ENCODE measurements at places on chromosomes 4 and X. TPM values are rescaled to one million over a fixed set of nuclear protein-coding genes. Genes with fewer than 3 reads are reported as not detected.

MXD4 gene
- 55.2 TPM for polyA plus RNA-seq

SPIN2B gene
- 14.7 TPM for polyA plus RNA-seq

IL15 gene
- polyA plus RNA-seq = 3.1 TPM

PPAT gene
- 4.9 TPM for polyA plus RNA-seq

CYLC1 gene
- polyA plus RNA-seq = not detected

FAM47E gene
- polyA plus RNA-seq = 1.7 TPM

HSFX3 gene
- polyA plus RNA-seq = not detected

ADGRG2 gene
- polyA plus RNA-seq = 2.4 TPM

CCDC160 gene
- 0.20 TPM for polyA plus RNA-seq

DIPK2B gene
- polyA plus RNA-seq = 12.8 TPM

DNA sequence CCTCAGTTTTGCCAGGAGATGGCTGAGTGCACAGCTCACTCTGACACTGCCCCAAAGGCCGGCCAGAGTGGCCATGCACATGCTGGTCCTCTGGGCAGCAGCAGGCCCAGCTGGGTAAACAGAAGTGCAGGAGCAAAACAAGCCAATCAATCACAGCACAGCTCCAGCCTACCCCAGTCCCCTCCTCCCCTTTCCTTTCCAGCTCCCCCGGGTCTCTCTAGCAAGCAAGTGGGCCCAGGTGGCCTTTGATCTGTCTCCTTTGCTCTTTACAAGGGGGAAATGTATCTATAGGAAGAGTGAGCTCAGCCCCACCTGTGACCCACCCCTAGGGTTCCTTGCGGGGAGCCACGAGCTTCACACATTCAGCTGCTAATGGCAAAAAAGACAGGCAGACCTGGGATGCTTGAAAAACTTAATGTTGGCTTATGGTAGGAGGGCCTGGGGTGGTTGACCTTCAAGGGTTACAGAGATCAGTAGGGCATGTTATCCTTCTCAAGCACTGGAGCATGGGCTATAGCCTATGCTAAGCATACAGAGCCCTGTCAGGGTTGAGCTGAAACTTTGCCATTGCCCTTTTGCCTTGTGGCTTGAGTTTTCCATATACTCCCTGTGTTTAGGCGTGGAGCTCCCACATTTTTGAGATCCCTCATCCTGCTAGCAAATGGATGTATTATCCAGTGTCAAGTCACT, 57.8 kb upstream of the PLAC1 start:
- no peak for DNase-seq

- no peak for DNase-seq
Measured at GRCh38 chr4:104489731-104490095, 5.0 kb downstream of the CXXC4 start.

- DNase-seq = no peak
Measured at GRCh38 chr4:154035341-154035740, 246.5 kb upstream of the SFRP2 start.

- DNase-seq = no peak
Measured at GRCh38 chrX:53383376-53384076, 38.9 kb downstream of the SMC1A start.

GRCh38 chrX:30627818-30628652, 25.2 kb upstream of the GK start:
- no peak for DNase-seq

- no peak for DNase-seq
Measured at GRCh38 chr4:47104986-47105385, 73.6 kb downstream of the GABRB1 start.

DNA sequence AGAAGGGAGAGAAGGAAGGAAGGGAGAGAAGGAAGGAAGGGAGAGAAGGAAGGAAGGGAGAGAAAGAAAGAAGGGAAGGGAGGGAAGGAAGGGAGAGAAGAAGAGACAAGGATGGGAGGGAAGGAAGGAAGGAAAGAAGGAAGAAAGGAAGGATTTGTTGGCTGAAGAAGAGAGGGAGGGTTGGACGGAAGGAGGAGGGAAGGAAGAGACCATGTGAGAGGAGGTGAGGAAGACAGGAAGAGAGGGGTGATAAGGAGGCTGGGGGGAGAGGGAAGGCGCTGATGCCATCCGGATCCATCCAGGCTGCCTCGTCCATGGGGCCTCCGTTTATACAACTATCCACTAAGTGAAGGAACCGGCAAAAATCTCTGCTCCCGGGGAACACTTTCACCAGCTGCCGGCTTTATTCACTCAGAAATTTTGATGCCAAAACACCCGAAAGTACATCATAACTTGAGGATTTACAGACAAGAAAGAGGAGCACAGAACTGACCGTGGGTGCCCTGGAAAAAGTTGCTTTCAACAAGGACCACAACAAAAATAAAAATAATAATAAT, 14.9 kb downstream of the DHRSX start:
- no peak for DNase-seq

DNA sequence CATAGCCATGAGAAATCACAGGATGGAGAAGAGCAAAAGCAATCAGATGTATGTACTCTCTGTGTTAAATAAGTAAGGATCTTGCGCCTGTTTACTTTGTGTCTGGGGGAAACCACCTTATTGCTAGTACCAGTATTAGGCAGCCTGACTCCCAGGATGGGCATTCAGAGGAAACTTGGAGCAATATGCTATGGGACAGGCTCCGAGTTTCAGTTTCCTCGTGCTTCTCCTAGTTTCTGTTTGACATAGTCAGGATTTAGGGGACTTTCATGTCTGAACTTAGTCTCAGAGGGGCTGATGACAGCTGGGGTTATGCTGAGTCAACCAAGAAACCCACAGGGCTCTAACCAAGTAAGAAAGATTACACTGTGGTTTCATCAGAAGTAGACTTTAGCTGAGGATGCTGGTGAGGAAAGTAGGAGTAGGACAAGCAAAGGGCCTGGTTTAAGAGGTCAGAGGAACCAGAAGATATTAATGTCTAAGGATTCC, 13.5 kb downstream of the NSUN7 start:
- DNase-seq = no peak

DNA sequence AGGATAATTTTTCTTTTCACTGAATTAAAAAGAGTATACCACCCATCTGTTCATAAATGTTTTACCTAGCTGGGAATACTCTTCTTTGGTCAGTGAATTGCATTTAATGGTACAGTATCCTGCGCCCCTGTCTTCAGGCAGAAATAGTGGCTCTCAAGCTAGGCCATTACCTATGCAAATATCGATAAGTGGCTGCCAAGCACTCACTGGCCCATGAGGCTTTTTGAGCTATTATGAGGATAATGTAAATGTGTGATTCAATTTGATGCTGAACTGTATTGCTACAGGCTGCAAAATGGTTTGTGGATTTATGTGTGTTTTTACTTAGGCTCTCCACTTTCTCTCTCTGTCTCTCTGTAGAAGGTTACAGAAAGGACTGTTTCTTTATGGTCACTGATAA, 30.1 kb upstream of the MTMR1 start:
- DNase-seq = no peak

GRCh38 chr4:2281575-2282343, 19.9 kb upstream of the MXD4 start:
- DNase-seq = no peak

DNA sequence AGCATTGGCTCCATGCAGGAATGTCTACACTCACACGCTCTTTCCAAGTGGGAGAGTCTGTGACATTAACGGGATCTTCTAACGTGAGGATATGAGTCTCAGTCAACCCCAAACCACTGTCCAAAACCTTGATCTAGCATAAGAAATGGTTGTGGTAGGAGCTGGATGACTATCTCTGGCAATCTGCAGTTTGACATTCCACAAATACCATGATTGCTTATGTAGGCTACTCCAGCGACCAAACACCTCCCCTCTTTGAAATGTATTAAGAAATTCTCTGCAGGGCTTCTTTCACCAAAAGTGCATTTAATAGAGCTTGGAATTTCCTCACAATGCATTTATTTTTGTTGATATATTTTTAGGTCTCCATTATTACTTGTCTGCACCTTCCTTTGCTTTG, 14.1 kb upstream of the STX18 start:
- no peak for DNase-seq

GRCh38 chr4:150625033-150625432, 43.1 kb downstream of the MAB21L2 start:
- no peak for DNase-seq

- DNase-seq = no peak
Measured at GRCh38 chrX:37666516-37666915, 19.1 kb upstream of the XK start.

GRCh38 chrX:38095971-38096529, 89.7 kb downstream of the SYTL5 start:
- DNase-seq = no peak

DNA sequence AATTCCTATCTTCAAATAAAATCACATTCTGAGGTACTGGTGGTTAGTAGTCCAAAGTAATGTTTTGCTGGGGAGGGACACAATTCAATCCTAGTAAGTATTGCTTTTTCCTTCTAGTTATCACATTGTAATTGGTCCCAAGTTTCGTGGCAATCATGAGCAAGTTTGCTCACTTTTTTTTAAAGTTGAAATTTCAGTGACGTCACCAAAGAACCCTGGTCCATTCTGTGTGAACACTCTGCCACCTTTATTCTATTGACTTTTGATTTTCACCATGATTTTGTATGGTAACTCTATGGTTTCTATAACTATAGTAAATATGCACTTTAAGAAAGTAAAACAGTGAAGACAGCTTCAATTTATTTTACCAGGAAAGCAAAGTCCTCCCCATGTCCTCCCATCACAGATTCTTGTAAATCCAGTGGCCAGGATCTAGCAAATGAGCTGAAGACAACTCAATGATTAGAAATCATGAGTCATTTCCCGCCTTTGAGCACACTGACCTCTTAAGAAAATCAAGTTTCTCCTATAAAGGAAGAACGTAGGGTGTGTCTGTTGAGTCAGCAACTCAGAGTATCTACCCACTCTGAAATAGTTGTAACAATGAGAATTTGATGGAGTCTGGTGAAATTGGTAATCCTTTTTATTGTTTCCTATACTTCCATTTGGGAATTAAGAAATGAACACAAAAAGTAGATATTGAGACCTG, 1306.6 kb upstream of the PABPC4L start:
- DNase-seq = no peak

DNA sequence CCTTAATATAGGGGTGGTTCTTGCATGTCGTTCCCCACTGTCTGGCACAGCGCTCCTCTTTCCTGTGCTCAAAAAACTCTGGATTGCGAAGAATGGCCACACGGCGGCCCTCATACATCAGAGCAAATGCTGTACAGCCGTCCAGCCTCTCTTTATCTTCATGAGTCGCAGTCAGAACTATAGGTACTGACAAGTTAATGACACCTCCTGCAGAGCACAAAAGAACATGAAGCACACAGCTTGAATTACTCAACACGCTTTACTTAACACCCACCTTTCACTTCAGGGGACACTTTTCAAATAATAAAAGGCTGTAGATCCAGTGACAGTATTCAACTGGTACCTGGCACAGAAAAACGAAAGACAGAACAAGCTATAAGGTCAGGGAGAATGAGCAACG, 65.3 kb downstream of the PAPSS1 start:
- DNase-seq = no peak

GRCh38 chr4:105147553-105148161, 981 bp downstream of the TET2 start:
- peak; percentile 40 for DNase-seq

- DNase-seq = no peak
Measured at GRCh38 chr4:186205156-186205555, 13.8 kb downstream of the CYP4V2 start.

- no peak for DNase-seq
Measured at GRCh38 chrX:19303256-19303880, 40.4 kb upstream of the PDHA1 start.

GRCh38 chr4:65624651-65625050, 45.6 kb downstream of the EPHA5 start:
- no peak for DNase-seq

- DNase-seq = no peak
Measured at GRCh38 chr4:106650701-106651100, 282.1 kb upstream of the GIMD1 start.

- DNase-seq = no peak
Measured at GRCh38 chrX:41970419-41970818, 47.1 kb upstream of the CASK start.

- DNase-seq = no peak
Measured at GRCh38 chrX:37776987-37777325, 2.9 kb upstream of the CYBB start.

GRCh38 chr4:109989618-109990017, 76.9 kb downstream of the EGF start:
- DNase-seq = no peak

DNA sequence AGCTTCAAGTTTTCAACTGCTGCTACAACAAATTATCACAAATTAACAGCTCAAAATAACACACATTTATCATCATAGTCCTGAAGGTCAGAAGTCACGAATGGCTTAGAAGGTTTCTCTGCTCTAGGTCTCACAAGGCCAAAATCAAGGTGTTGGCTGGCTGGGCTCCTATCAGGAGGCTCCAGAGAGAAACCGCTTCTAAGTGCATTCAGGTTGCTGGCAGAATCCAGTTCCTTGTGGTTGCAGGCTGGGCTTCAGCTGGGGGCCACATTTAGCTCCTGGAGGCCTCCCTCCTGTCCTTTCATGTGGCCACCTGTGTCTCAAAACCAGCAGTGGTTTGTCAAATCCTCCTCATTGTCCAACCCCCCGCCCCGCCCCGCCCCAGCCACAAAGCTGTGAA, 15.4 kb downstream of the MRFAP1 start:
- DNase-seq = no peak
